ENCODE measurements at places on chromosomes 16 and 17.

- DNase-seq = no peak
Measured at GRCh38 chr16:11012841-11013240, 68.5 kb downstream of the CLEC16A start.

DNA sequence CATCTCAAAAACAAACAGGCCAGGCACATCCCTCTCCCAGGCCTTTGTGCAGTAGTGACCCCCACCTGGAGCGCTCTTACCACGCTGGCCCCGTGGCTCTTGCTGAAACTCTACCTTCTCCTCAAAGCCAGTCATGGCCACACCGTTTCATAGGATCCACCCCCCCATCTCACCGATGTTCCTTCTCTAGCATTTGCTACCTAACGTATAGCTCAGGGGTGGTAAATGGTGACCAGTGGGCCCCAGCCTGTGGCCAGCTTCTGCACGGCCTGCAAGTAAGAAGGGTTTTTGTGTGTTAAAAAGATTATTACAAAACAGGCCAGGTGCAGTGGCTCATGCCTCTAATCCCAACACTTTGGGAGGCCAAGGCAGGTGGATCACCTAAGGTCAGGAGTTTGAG, 43.8 kb downstream of the RMI2 start:
- DNase-seq = no peak

GRCh38 chr16:81489547-81490267, 45.1 kb downstream of the CMIP start:
- no peak for DNase-seq

GRCh38 chr17:32461853-32462617, 17.7 kb downstream of the PSMD11 start:
- DNase-seq = peak; percentile 36

DNA sequence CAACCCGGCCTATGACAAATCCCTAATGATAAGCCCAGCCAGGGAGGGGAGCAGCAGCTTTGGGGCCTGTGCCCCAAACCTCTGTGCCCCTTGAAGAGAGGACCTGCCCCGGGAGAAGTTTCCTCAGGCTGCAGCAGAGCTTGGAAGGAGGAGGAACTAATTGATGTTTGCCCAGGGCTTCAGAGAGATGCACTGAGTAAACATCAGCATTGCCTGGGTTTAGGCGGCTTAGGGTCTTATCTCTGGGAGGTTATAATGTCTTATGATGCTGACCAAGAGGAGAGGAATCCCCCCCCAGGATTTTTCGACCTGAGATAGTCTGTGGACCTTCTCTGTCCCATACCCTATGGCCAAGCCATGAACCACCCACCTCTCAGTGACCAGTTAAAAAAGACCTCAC, 148.7 kb upstream of the SDK2 start:
- DNase-seq = no peak

DNA sequence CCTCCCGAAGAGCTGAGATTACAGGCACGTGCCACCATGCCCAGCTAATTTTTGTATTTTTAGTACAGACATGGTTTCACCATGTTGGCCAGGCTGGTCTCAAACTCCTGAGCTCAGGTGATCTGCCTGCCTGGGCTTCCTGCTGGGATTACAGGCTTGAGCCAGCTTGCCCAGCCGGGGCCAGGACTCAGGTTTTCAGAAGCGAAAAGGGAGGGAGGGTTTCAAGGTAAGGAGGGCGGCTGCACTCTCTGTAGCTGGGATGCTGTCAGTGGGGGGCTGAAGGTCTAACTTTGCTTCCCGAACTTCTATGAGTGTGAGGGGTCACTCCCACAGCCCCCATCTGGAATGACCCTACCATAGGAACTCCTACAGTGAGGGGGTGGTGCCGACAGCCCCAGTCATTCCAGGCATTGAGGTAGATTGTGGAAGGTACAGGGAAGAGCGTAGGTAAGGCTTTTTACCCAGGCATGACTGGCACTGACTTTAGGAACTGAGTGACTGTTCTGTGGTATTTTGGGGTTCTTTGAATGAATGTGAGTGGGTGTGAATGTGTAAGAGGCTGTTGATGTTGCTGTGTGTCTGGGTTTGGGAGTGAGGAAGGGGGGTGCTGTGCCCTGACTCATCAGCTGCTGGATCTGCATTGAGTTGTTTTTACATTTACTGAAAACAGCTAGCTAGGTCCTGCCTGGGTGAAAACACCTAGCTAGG, 3.8 kb upstream of the C1QL1 start:
- peak; percentile 83 for DNase-seq

DNA sequence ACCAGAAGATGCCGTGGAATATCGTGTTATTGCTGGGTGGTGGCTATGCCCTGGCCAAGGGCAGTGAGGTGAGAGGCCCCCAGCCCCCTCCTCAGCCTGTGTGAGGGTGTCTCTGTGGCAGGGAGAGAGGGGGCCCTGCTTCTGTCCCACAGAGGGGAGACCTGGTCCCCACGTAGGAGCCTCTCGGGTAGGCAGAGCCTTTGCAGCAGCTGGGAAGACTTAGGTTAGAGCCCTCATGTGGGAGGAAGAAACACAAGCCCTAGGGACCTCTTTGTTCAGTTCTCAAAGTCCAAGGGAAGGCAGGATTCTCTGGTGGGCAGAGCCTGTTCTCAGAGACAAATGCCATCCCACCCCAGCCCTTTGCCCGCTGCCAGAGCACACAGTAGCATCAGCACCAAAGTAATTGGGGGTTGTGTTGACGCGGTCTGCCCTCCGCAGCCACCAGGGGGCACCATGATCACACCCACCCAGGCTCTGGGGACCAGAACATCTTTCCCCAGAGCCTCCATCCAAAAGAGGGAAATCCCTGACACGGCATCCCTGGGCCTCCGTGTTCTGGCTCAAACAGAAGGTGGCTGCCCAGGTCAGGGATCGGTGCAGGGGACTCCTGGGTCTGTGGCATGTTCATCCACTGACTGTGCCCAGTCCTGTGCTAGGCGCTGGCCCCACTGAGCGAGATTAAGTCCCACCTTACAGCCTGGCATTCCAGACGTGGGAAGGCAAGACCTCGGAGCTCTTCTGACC, 11.5 kb upstream of the FOXN1 start:
- peak; percentile 40 for DNase-seq

GRCh38 chr17:32483451-32484019, 3.3 kb upstream of the CDK5R1 start:
- peak; percentile 47 for DNase-seq
